ENCODE measurements at places on chromosomes 5 and 9.

DNA sequence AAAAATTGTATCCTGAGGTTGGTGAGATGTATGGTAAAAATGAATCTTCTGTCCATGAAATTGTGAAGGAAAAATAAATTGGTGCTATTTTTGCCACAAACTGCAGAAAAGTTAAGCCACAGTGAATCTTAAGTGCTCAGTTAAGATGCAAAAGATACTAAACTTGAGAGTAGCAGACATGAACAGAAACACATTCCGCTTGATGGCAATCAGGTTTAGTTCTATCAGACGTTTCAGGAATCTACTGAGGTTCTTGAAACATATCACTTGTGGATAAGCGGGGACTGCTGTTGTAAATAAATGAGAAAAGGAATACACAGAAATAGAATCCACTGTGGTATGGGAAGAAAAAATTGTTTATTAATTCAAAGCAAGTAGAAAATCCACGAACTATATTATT is 311.2 kb upstream of the PRR16 start:
- DNase-seq = no peak

DNA sequence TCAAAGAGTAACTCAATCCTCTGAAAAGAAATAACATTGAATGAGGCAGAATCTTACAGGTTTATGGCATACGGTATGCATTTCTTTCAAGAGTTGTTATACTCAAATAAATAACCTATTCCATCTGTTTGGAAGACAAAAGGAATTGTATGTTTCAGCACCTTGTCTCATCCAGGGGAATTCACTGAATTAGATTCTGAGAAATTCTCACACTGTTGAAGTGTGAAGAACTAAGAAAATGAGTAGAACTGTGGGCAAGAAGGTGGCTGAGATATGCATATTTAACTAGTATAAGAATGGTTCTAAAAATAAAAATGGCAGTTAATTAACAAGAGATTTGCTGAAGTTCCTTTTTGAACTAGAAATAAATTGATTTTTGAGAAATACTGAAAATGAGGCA is 279.3 kb upstream of the DAP start:
- DNase-seq = no peak

GRCh38 chr9:82090046-82090445 is 101.5 kb downstream of the SPATA31D1 start:
- no peak for DNase-seq

GRCh38 chr9:137232101-137232500 is 1.4 kb downstream of the SLC34A3 start:
- DNase-seq = no peak

- no peak for DNase-seq
Measured at GRCh38 chr5:149362541-149362940, 4.7 kb downstream of the PCYOX1L start.

- DNase-seq = peak; percentile 36
Measured at GRCh38 chr9:35726931-35727330, 5.1 kb downstream of the TLN1 start.

- DNase-seq = no peak
Measured at GRCh38 chr5:143206196-143207053, 197.1 kb downstream of the NR3C1 start.

DNA sequence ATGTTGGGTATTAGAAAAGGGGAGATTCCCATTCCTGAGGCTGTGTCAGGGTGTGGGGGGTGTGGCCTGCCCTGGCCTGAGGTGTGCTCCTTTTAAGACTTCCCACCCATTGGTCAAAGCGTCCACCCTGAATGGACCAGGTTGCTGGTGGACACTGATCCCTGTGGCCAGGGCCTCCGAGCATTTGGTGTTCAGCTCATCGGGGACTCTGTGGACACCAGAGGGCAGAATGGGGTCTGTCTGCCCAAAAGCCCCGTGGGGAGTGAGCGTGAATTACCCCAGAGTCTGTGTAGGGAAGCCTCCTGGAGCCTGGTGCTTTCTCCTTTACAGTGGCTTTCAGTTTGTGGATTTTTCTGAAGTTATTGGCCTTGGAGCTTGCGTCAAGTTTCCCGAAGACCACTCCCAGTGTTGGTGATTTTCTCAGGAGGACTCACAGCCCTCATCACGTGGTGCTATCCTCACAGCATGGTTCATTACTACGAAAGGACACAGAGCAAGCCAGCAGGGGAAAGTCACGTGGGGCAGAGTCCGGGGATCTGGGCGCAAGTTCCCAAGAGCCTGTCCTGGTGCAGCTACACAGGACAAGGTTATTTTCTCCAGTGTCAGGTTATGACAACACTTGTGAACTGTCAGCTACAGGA is 55.5 kb downstream of the TENT4A start:
- DNase-seq = no peak

DNA sequence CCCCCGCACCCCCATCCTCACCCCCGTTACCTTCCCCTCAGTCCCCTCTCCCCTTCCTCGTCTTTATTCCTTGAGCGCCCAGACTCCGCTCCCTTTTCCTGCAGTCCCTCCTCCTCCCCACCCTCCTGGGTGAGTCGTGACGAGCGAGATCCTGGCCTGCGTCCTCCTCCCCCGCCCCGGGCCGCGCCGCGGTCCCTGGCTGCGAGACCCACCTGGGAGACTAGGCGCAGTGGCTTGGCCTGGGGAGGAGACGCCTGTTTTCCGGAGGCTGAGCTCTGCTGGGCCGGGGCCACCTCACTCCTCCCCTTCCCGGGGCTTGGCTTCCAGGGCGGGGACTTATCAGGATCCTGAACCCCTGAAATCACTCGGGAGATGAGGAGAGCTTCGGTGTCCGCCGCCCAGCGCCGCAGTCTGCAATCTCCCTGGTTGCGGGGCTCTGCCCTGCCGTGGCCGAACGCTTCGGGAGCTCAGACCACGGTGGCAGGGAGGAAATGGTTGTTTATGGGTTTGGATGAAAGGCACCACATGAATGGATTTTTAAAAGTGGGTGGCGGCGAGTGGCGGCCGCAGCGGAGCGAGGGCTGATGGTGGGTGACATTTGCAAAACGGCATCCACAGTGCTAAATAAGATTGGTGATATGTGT is 984 bp downstream of the STXBP1 start:
- DNase-seq = peak; percentile 16

- DNase-seq = no peak
Measured at GRCh38 chr5:110475529-110475928, 250.9 kb downstream of the TMEM232 start.

DNA sequence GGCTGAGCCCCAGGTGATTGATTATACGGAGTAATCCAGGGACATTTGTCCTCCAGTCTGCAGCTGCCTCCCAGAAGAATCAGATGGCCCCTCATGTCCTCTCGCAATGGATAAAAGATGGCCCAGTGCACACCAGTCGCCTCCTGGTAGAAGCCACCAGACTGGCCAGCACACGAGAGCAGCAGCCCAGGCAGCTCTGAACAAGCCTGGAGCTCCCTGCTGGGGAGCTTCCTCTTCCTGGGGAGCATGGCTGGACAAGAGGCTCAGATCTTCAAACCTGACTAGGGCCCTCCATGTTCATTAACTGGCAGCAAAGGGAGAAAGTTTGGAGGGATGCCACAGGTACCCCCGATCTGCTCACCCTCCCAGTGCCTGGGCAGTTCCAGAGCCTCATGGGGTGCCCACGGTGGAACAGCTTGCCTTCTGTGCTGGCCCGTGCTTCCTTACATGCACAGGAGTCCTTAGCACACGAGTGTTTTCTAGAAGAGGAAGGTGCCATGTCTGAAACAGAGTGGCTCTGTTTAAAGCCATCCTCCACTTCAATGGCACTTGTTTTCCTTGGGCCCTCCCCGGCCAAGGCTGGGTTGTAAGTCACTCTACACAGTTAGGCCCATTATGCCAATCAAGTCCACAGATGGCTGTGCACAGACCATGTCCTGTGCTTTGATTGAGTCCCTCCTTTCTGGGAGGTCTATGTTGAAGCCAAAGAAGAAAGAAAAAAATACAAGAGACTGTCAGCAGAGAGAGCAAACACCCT is 75.6 kb downstream of the PRRT1B start:
- DNase-seq = no peak

GRCh38 chr5:179776411-179776938 is 17.3 kb upstream of the LTC4S start:
- DNase-seq = no peak

GRCh38 chr9:33468215-33468730 is 5.5 kb downstream of the NOL6 start:
- DNase-seq = no peak

DNA sequence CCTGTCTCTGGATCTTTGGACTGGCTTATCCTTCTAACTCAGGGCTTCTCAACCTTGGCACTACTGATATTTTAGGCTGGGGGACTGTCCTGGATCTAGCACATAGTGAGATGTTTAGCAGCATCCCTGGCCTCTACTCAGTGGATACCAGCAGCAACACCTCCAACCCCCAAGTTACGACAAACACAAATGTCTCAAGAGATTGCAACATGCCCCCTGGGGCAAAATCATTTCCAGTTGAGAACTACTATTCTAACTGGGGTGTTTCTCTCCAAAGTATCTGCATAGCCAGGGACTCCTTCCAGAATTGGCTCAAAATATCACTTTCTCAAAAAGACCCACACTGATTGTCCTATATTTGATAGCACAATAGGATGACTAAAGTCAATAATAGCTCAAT is 7.2 kb upstream of the TLR4 start:
- no peak for DNase-seq

GRCh38 chr5:135596157-135596763 is 17.5 kb upstream of the CXCL14 start:
- no peak for DNase-seq

DNA sequence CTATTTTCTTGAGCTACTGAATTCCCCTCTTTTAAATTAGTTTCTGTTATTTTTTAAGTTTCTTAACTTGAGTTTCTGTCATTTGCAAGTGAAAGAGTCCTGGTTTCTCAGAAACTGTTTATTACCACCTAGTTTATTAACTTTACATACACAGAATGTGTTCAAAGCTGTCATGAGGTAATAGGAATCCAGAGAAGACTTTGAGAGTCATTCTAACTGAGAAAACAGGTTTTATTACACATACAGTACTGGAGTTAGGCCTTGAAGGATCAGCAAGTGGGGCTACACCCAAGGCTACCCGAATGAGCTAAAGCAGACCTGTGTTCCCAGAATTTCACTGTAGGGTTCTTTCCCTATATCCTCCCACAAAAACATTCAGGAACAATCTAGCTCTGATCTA is 33.1 kb downstream of the FAM114A2 start:
- no peak for DNase-seq

DNA sequence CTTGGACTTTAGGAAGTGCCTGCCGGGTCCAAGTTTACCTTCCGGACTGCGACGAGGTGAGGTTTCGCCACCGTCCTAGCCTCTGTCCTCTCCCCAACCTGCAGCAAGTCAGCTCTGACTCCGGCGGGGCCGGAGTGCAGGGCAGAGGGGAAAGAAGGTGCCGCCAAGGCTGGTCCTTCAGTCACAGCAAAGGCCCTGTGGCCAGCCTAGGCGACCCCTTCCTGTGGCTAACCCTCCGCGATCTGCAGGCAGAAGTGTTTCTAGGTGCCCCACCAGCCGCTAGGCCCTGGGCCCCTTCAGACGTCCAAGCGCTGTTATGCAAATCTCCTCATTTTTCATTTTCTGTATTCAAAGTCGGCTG is 11.1 kb upstream of the NKX2-5 start:
- DNase-seq = no peak

DNA sequence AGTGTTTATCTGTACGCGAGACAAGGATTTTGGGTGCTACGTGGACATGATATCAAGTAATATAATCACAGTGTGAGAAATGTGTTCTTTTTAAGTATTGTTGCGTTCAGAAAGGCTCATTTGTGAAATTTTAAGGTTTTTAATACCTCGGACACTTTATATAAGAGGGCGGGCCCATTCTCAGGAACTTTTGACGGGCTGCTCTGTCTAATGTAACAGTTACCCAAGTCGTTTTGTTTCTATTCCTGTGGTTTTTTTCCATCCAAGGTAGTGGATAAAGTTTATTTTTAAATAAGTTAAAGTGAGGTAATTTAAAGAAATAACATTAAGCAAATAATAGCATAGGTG is 525 bp downstream of the SRP19 start:
- DNase-seq = no peak

DNA sequence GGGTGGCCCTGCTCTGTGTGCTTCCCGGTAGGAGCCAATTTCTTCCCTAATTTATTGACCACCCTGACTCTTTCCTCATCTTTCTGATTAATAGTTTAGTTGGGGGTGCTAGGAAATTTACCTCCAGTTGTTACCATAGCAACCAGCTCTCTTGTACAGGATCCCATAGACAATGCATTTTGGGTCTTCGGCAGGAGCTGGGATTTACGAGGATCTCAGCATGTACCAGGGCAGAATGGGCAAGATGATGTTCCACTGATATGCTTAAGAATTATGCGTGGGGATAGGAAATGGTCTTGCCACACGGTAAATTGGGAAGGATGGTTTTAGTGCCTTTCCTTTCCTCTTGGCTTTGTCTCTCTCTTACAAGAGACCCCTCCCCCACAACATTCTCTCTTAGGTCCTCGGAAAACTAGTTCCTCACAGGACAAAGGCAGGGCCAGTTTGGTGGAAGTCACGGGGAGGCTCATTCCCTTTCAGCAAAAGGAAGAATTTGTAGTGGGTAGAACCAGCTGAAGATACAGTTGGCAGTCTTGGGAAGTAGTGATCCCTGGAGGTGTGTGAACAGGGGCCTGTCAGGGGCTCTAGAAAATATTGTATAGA is 133.4 kb upstream of the SHB start:
- no peak for DNase-seq

DNA sequence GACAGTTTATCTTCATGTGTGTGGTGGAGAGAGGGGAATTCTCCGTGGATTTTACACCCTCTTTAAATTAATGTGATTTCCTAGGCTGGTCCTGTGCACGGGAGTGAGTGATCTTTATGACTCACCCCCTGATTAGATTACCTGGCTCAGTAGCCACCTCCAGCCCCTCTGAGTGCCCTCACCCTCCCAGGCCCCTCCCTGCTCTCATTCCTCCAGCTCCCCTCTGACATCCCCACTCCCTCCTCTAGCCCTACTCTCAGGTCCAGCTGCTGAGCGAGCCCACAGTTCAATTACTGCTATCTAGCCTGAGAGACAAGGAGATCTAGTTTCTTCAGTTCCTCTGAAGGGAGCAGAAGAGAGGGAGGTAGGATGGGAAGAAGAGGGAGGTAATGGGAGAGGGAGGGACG is 61.8 kb upstream of the ARAP3 start:
- no peak for DNase-seq

DNA sequence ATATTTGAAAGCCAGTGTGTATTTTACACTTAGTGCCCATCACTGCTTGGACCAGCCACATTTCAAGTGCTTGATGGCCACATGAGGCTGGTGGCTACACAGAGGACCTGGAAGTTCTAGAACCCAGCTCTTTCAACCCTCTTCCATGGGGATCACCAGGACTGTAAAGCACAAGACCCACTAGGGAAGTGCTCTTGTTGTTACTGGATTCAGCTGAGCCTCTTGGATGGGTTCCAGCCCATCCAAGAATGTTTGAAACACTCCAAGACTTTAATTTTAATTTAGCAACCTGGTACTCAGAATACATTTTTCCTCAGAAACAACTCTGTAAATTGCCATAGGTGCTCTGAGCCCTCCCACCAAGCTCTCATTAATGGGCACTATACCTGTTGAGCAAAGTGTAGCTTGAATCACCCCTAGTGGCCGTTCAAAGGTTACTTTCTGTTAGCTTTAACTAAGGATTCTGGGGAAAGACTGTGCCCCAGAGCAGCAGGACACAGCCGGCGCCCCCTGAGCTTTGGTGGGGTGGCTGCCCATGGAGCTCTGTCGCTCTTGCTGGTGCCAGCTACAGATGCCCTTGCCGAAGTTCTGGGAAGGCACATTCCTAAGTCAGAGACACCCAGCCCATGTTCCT is 212.4 kb downstream of the HSD17B3 start:
- no peak for DNase-seq
